ENCODE measurements at places on chromosomes 1 and 21. TPM values are rescaled to one million over a fixed set of nuclear protein-coding genes. Genes with fewer than 3 reads are reported as not detected.

Gene GSTM5
- total RNA-seq: not detected

Gene CD48
- not detected for total RNA-seq

Gene SPATA45
- not detected for total RNA-seq

Gene C1orf226
- 2.0 TPM for total RNA-seq

Gene SPRR1B
- total RNA-seq: 1.9 TPM

Gene CRB1
- total RNA-seq: not detected

Gene CENPF
- total RNA-seq: 33.1 TPM
